ENCODE measurements at places on chromosomes 7 and 10.

- no peak for DNase-seq
Measured at GRCh38 chr10:112972606-112973005, 22.6 kb downstream of the TCF7L2 start.

- DNase-seq: no peak
Measured at GRCh38 chr7:140003913-140004382, 58.8 kb downstream of the PARP12 start.

GRCh38 chr10:66752714-66753113 is 173.1 kb upstream of the LRRTM3 start:
- no peak for DNase-seq

- DNase-seq: peak; percentile 80
Measured at GRCh38 chr10:131785121-131785460, 115.7 kb upstream of the PPP2R2D start.

GRCh38 chr7:103380395-103381191 is 33.1 kb downstream of the PSMC2 start:
- DNase-seq: no peak

- peak; percentile 62 for DNase-seq
Measured at GRCh38 chr10:96502561-96503282, 11.0 kb downstream of the TLL2 start.

DNA sequence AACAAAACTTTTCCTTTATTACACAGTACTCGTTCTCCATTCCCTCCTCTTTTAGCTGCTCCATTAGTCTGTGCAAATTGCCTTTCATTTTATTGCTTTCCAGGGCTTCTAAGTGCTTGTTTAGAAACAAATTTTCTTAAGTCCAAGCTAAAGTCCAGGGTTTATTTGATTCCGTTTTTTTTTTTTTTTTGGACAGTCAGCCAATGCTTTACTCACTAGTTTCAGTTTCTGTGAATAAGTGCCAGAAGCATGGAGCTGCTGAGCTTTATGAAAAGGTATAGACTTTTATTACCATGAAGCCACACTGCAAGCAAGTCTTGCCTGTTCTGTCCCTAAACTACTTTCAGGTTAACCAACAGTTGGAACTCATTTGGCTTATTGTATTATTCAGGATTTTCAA is 455.0 kb downstream of the GFRA1 start:
- no peak for DNase-seq

DNA sequence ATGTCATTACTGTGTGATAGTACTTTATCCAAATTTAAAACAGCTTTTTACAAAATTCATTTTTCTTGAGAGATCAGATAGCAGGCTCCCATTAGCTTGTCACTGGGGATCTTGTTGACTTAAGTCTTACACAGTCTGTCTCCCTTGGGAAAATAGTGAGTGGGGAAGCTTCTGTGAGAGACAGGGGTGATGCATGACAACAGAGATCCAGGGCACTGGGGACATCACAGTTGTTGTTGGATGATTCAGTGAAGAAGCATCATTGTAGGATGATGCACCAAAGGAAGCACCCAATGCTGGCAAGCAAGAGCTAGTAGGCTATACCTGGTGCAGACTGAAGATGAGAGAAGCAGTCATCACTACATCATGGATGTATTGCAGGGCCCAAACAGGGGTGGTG is 284.7 kb downstream of the HDAC9 start:
- DNase-seq: no peak

- DNase-seq: no peak
Measured at GRCh38 chr10:73537288-73537687, 41.5 kb upstream of the PPP3CB start.

GRCh38 chr10:17217631-17218232 is 10.3 kb upstream of the VIM start:
- no peak for DNase-seq

- no peak for DNase-seq
Measured at GRCh38 chr10:75375838-75376237, 25.7 kb downstream of the ZNF503 start.

DNA sequence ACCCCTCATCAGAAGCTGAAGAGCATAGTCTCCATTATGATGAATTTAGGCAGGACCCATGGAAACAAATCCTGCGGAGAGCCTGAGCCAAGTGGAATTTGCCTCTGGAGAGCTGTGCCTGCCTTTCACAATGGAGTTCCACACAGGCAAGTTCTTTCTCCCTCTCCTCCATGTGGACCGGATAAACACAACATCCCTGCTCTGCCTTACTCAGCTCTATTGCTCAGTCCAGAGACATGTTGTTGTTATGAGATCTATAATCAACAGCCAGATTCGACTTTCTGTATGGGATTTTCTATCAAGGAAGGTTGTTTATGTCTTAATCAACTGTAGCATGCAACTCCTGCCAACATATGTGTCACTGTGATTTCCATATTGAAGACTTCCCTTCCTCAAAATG is 59.5 kb upstream of the ELMO1 start:
- DNase-seq: no peak

DNA sequence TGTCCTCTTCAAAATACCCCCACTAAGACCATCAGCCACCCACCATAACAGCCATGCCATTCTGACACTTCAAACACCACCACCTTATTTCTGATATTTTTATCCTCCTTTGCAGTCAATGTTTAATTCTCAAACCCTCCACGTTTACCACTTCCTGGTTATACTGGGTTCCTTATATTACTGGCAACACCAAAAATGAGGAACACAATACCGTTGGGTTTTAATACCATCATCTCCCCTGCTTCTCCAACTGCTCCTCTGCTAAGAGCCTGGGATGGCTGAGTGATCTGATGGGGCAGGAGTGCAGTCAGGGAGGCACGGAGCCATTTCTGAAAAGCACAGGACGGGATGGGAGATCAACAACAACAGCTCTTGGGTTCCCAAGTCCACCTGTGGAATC is 140.5 kb downstream of the CHCHD3 start:
- DNase-seq: no peak

GRCh38 chr7:33642312-33642711 is 263.0 kb upstream of the BMPER start:
- DNase-seq: no peak

- no peak for DNase-seq
Measured at GRCh38 chr10:33950206-33950605, 615.7 kb upstream of the NRP1 start.

GRCh38 chr7:124009321-124009720 is 23.5 kb downstream of the TMEM229A start:
- no peak for DNase-seq

GRCh38 chr10:20768843-20769242 is 128.3 kb downstream of the NEBL start:
- DNase-seq: no peak

- no peak for DNase-seq
Measured at GRCh38 chr7:127114742-127115265, 137.9 kb downstream of the GRM8 start.

- DNase-seq: no peak
Measured at GRCh38 chr7:154911862-154912455, 91.0 kb downstream of the PAXIP1 start.

Measured in osteocyte (in vitro differentiated cells).